ENCODE measurements at places on chromosomes 13 and 19.
A peak's percentile ranks its signal among the peaks of the same experiment; 100 is the strongest.

GRCh38 chr19:3700242-3701032 is at the start of gene PIP5K1C:
Gene PIP5K1C, minus strand, starts transcription at chr19:3700468. Its CDS starts 78 bp downstream, at chr19:3700390.
- peak; percentile 88 for DNase-seq

GRCh38 chr13:44417446-44417845 is 43.8 kb downstream of the SERP2 start:
- no peak for DNase-seq

DNA sequence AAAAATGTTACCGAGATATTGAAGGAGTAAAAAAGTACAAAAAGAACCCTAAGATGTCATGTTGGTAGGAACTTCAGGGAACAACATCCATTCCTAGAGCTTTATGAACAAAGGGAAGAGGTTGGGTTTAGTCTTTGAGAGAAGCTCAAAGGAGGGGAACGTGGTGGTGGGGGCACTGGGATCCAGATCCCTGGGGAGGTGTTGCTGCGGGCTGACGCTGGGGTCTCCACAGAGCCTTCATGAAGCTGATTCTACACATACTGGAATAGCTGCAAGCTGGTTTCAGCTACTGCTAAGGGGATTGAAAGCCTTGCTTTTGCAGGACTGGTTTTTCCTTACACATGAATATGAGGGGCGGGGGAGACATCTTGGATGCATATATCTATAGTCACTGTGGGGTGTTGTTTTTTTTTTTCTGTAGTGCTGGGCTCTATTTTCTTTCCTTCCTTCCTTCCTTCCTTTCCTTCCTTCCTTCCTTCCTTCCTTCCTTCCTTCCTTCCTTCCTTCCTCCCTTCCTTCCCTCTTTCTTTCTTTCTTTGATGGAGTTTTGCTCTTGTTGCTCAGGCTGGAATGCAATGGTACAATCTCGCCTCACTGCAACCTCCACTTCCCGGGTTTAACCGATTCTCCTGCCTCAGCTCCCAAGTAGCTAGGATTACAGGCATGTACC is 6.5 kb upstream of the MZF1 start:
- DNase-seq: no peak

- DNase-seq: no peak
Observed at GRCh38 chr19:42762789-42763188, 2.7 kb downstream of the PSG8 start.

DNA sequence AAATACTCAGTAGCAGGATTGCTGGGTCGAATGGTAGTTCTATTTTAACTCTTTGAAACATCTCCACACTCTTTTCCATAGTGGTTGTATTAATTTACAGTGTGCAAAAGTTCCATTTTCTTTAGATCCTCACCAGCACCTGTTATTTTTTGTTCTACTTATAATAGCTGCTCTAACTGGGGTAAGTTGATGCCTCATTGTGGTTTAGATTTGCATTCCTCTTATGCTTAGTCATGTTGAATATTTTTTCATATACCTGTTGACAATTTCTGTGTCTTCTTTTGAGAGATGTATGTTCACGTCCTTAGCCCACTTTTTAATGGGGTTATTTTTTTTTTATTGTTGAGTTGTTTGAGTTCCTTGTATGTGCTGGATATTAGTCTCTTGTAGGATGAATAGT is 144.6 kb downstream of the NBEA start:
- DNase-seq: no peak

- DNase-seq: no peak
Observed at GRCh38 chr13:110286833-110287819, 19.8 kb downstream of the COL4A1 start.

GRCh38 chr19:2229103-2230032 is 6.8 kb downstream of the PLEKHJ1 start:
- DNase-seq: no peak

- DNase-seq: no peak
Observed at GRCh38 chr13:84903391-84903790, 895.8 kb downstream of the SLITRK6 start.

DNA sequence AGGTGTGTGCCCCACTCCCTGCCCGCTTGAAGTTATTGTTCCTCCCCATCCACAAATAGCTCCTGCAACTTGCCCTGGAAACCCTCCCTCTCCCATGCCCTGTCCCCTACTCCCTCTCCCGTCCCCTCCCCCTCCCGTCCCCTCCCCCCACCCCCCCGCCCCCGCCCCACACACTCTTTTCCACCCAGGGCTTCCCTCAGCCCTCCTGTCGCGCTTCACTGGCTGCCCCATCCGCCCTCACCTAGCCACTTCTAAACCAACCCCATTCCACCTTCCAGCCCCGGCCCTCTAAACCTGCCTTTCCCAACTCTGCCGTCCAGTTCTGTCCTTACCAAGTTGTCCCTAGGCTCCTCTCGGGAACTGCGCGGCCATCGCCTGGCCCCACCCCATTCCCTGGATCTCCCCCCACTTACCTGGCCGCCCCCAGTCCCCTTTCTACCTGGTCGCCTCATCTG is 993 bp downstream of the RGL3 start:
- DNase-seq: no peak

GRCh38 chr19:648904-649801 is 9.5 kb downstream of the FGF22 start:
- no peak for DNase-seq

DNA sequence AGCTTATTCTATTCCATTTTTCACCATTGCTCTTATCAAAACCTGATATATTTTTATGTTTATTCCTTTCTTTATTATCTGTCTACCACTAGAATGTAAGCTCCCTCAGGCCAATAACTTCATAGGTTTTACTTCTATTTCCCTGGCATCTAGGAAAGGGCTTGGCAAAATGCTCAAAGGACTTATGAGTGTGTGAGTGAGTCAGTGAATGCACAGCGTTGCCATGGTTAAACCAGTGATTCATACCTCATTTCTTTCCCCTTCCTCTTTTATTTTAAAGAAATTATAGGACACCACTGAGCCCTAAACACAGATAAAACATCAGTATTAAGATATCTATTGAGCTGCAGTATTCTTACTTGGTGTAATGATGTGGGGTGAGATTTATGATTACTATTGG is 162.1 kb downstream of the GPC6 start:
- no peak for DNase-seq

DNA sequence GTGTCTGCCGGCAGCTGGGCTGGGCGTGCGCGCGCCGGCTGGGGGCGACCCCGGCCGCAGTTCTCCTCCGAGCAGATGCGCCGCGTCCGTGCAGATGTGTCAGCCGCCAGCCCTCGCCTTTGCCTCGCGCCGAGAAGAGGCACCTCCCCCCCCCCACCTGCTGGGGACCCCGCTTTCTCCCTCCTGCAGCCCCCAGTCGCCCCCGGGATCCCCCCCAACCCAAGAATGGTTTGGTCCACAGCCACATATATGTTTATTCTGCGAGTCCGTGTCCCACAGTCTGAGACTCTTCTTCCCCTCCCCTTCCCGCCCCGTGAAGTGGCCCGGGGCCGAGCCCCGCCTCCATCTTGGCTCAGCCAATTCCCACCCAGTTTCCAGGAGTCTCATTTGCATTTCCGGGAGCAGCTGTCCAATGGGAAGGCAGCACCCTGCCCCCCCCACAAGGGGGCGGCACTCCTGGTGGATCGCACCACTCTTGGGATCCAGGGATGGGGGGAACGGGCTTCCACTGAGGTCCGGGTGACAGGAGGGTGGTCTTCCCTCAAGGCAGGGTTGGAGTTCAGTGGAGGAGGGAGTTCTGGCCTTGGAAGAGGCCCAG is 8.6 kb downstream of the ISOC2 start:
- no peak for DNase-seq

DNA sequence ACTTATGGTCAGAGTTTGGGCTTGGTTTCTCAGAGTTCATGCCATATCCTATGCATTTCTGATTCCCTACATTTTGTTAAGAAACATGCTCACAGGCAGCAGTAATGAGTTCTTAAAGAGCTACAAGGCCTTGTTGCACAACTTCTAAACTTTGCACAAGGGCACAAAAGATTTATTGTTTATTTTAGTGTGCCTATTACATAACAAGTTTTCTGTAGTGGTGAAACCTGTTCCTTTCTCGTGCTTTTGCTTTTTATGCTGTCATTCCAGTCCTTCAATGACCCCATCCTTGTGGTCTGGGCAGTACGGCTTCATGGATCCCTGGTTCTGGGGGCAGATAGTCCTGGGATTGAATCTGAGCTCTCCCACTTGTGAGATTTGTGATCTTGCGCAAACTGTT is 17.8 kb downstream of the ZNF507 start:
- no peak for DNase-seq

DNA sequence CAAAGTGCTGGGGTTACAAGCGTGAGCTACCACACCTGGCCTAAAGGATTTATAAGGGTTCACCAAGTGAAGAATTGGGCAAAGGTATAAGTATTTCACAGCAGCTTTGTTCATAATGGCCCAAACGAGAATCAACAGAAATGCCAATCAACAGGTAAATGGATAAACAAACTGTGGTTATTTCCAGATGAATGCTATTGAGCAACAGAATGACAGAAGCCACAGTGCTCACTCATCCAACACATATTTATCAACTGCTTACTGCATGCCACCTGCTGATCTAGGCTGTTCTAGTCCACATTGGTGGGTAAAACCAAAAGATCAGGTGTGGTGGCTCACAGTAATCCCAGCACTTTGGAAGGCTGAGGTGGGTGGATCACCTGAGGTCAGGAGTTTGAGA is 27.7 kb downstream of the CACNA1A start:
- no peak for DNase-seq

GRCh38 chr19:4456476-4456842 is 1.1 kb downstream of the UBXN6 start:
- DNase-seq: no peak

DNA sequence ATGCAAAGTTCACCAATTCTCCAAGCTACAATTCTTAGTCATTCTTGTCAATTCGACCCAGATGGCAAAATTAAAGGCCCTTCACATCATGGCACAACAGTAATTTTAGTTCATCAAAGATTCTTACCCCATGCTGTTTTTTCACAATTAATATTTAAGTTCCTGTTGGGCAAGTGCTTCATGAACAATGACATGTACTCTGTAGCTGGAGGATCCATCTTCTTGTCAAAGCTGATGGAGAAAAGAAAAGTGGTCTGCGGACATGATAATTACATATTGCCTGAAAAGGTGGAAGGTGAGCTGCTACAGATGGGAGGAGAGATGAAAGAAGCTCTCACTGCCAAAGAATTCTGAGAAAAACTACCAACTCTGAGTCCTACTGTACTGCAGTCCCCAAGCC is 1370.3 kb upstream of the SLC10A2 start:
- no peak for DNase-seq

DNA sequence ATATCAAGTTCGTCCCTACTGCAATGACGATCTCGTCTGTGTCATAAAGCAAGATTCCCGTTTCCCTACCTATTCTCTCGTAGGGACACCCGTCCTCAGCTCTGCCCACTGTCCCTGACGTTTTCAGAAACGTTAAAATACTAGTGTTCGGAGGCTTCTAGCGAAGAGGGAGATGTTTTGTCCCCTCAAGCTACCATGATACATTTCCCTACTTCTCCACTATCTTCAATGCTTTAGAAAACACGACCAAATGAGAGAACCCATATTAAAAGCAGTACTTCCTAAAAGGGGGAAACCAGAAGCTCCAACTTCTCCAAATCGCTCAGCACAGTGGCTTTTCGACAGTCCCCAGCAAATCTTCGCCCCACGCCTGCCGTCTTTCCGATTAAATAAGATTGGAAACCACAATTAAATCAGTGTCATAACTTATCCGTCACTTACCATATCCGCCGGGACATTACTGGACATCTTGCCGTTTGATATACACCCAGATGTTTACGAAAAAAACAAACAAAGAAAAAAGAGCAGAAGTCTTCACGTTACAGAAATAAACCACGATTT is 1.3 kb downstream of the UBL3 start:
- DNase-seq: no peak

GRCh38 chr19:39409208-39410016 is 2.8 kb downstream of the ZFP36 start:
- DNase-seq: peak; percentile 73

GRCh38 chr19:39943586-39943985 is 9.2 kb upstream of the FCGBP start:
- DNase-seq: no peak

DNA sequence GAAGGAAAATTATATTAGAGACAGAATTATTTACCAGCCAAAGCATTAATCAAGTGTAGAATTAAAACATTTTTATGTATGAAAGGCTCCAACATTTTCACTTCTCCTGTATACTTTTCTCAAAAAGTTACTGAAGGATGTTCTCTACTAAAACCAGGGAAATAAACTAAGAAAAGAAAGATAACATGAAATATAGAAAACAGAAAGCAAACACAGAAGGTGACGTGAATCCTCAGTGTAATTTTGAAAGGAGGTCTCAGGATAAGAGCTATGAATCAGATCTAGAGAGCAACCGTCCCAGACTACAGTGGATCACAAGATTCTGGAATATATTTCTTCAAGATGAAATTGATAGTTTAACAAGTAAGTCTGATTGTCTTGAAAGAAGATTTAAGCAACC is 144.5 kb downstream of the CYSLTR2 start:
- no peak for DNase-seq

GRCh38 chr19:34049944-34050343 is 122.4 kb upstream of the LSM14A start:
- DNase-seq: no peak

GRCh38 chr13:103734837-103735236 is 668.6 kb upstream of the SLC10A2 start:
- no peak for DNase-seq

DNA sequence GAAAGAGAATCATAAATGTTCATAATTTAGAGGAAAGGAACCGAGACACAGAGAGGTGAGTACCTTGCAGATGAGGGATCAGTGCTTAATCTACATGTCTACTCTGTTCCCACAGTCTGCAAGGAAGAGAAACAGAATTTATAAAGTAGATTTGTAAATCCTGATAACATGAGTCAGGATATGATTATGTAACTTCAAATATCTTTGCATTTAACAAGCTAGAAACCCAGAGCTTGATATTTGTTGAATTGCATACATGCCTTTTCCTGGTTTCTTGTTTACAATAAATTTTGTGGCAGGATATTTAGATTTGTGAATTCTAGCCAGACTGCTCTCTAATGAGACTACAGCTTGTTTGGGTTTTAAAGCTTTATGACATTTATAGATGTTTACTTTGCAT is 219.2 kb downstream of the ENOX1 start:
- no peak for DNase-seq

- DNase-seq: no peak
Observed at GRCh38 chr19:3494051-3494450, 6.4 kb downstream of the DOHH start.

DNA sequence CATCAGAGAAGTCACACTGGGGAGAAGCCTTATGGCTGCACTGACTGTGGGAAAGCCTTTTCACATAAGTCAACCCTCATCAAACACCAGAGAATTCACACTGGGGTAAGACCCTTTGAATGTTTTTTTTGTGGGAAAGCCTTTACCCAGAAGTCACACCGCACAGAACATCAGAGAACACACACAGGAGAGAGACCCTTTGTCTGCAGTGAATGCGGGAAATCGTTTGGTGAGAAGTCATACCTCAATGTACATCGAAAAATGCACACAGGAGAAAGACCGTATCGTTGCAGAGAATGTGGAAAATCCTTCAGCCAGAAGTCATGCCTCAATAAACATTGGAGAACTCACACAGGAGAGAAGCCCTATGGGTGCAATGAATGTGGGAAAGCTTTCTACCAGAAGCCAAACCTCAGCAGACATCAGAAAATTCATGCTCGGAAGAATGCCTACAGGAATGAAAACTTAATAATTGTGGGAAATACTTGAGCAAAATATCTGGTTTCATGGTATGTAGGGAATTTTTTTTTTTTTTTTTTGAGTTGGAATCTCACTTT is 30.7 kb downstream of the ZNF793 start:
- no peak for DNase-seq

Data from stimulated activated CD8-positive, alpha-beta memory T cell treated with anti-CD3 and anti-CD28 coated beads, Interleukin-7, amount 100 ng/mL, for 1 hour (primary cell).